ENCODE measurements at places on chromosomes 7 and 10.
A peak's percentile ranks its signal among the peaks of the same experiment; 100 is the strongest.

DNA sequence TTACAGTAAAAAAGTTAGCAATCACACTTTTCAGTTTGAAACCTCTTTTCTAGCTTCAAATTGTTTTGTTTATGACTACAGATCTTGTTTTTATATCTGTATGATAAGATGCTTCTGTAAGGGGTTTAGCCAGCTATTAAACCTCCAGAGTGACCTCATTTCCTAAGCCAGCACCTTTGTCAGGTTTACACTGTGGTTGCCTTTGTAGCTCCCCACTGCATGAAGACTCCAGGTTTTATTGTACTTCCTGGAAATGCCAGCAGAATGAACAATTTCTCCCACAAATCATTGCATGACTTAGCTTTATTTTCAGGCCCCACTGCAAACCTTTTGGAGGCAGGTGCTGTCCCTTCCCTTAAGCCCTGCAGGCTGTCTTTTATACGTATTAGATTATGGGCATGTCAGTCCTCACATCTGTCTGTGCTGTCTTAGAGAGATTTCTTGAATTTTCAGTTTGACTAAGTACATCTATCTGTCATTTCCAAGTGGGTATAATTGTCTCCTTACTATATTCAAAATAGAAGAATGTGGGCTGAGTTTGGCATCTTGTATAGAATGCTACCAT, 8.2 kb upstream of the AGR3 start:
- no peak for DNase-seq

- DNase-seq = no peak
These were observed 603.8 kb upstream of the LRRTM3 start for GRCh38 chr10:66321723-66322665.

- DNase-seq = no peak
These were observed 504.4 kb downstream of the GALNT17 start for GRCh38 chr7:71636329-71636728.

DNA sequence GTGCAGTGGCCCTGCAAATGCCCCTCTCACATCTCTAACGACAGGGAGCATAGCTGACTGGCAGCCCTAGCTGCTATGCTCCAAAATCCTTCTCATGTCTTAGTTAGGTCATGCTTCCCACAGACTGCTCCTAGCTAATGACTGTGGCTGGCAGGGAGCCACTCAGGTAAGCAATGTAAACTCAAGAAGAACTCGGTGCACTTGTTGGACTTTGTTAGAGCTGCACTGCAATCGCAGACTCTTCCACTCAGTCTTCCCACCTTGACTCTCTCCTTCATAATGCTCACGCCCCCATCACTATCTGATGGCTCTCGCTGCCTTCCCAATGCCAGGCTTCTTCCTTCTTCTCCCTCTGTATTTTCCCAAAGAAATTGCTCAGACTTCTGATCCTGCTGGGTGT, 24.0 kb downstream of the OR9A2 start:
- DNase-seq = no peak

DNA sequence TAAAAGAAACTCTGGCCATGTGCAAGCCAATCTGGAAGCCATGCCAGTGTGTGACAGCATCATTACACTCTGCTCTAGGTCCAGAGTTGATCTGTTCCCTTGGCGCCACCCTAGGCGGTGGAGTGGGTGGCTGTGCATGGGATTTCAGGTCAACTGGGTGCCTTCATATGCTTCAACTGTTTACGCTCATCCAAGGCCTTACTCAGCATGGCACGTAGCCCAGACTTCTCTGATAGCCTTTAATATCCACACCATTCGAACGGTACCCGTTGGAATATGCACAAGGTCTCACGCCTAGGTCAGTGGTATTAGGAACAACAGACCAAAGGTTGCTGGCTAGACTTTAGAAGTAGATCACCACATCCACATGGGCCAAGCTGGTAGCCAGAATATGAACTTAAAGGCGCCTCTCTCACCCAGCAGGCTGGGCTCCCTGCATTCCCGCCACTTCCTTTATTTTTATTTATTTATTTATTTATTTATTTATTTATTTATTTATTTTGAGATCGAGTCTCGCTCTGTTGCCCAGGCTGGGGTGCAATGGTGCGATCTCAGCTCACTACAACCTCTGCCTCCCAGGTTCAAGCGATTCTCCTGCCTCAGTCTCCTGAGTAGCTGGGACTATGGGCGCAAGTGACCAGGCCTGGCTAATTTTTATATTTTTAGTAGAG, 18.7 kb upstream of the ACHE start:
- DNase-seq = no peak

GRCh38 chr7:34038816-34039470, 133.6 kb downstream of the BMPER start:
- no peak for DNase-seq

GRCh38 chr10:77649333-77650331, 12.0 kb upstream of the KCNMA1 start:
- DNase-seq = no peak

DNA sequence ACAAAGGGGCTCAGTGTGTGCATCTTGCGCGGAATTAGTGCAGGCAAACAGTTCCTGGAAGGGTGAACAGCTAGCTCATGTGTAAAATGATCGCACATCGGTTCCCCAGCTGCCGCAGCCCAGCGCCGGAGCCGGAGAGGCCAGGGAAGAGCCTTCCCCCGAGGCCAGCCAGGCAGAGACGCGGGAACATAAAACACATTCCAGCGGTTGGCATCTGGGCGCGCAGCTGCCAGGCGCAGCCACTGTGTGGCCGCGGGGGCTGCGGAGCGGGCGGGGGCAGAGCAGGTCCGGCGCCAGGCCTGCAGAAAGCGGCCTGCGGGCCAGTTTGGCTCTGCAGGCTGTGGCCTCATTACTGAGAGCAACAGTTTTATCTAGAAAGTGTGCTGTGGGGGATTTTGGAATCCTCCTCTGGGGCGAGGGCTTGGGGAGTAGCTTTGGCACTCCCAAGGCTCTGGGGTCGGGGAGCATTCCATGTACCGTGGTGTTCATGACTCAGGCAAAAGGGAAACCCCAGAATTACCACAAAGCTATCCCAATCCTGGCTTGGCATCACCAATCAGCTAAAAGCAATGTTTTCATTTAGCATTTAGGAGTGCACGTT, 74.3 kb downstream of the SAMD9 start:
- DNase-seq = no peak

- no peak for DNase-seq
These were observed 39.5 kb upstream of the GJD4 start for GRCh38 chr10:35565602-35566081.

DNA sequence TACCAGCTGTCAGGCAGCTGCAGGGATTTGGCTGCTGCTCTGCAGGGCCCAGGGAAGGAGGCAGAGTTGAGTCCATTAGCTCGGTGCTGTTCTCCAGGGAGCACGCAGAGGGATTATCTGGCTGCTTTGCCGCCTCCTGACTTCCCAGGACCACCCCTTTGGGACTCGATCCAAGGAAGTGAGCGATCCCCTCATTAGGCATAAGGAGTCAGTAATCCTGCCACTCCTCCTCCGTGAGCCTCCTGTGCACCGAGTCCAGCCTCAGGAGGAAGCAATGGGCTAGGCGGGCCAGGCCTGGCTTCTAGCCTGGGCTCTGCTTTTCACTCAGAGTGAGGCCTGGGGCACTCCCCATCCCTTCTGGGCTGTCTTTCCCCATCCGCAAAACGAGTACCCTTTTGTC, 417.9 kb downstream of the RPS24 start:
- DNase-seq = no peak

GRCh38 chr7:91043924-91044645, 220.1 kb upstream of the FZD1 start:
- DNase-seq = no peak

GRCh38 chr7:83415840-83416239, 233.1 kb downstream of the SEMA3E start:
- no peak for DNase-seq

- DNase-seq = no peak
These were observed 123.6 kb downstream of the EXOC4 start for GRCh38 chr7:133376514-133376913.

DNA sequence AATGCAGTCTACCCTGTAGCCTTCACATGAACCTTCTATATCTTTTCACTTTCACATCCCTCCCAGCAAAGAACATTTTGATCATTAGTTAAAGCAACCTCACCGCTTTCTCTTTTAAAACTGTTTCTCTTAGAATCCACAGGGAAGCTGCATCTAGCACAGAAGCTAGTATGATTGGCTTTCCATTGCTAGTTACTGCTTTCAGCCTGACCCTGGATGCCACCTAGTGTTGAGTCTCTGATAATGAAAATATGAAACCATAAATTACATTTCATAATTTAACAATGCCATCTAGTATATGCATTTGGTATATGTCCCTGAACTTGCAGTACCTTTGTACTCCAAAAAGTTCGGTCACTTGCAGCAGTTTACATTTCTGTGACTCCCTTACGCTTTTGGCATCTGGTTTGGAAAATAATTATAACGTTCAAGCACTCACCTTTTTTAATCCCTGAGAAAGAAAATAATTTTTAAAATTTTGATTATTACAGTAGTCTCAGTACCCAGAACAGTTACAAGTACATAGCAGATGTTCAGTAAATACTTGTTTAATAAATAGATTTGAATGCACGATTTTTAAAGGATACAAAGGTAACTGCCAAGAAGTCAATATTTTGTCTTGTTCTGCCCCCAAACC, 22.7 kb downstream of the CISD1 start:
- DNase-seq = peak; percentile 17

DNA sequence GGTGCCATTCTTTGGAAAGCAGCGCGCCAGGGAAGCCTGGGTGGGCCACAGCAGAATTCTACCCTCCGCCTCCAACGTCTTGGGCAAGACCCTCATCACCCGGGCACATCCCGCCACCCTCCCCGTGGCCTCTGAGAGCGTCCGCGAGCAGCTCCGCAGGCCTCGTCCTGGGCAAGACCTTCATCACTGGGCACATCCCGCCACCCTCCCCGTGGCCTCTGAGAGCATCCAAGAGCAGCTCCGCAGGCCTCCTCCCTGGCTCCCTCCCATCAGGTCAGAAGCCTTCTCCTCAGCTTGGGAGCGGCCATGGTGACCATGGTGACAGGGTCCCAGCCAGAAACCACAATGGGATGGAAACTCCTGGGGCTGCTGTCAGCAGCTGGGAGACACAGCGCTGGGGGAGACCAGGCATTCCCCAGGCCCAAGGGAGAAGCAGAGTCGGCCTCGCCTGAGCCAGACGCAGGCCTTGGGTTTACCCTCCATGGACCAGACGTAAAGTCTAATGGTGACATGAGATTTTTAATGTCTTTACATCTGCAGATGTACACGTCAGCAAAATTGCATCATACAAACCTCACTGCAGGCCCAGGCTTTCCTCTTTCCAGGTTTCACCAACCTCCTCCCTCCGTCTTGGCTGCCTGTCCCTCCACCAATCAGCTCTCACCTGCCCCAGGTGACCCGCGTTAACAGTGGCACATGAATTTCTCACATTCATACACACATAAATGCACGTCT, 55.1 kb upstream of the PPP2R2D start:
- DNase-seq = no peak

DNA sequence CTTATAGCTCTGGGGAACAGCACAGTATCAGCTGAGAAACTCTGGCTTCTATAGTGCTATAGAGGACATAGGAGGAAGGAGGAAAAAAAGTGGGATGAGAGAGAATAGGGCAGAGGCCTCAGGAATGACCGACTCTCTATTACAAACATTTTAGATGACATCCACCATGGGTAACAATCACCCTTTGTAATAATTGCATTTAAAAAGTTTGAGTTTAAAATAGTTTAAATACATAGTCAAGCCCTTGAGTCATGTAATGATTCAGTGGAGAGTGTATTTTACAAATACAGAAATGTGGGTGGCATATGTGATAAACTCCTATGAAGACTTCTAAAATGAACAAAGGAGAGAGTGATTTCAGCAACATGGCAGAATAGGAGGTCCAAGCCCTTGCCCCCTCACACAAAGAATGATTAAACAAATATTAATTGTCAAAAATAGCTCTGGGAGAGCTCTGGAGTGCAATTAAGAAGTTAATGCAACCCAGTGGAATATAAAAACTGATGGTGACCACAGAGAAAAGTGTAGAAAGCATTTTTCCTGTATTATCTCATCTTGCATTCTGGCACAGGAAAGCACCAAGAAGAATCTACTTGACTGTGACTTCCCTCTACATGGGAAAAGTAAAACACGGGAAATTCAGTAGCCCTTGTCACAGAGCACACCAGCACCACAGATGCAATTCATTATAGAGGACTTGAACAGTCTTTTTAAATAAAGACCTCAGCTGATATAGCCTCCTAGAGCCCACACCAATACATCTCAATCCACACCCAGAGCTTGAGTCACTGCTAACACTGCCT, 569.0 kb upstream of the SORCS1 start:
- no peak for DNase-seq

DNA sequence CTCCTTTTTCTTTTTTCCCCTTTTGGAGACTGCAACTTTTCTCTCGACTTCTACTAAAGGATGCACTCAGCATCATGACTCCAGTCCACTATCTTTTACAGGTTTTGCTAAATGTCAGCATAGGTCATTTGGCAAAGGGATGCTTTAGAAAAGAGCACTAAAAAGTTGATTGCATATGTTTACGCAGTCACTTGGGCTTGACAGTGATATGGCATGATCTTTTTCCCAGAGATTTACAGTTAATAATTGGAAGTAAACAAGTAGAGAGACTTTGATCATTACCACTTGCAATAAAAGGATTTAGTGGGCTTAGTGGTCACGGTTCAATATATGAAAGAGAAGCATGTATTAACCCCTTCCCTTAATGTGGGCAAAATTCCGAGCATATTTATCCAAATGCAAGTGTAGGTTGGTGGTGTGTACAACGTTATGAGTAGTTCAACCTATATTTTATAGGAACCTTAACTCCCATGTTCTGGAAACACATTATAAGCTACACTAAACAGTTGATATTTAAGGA, 1.8 kb downstream of the BMI1 start:
- no peak for DNase-seq

GRCh38 chr10:46301721-46302479, 15.1 kb downstream of the ANTXRL start:
- no peak for DNase-seq

DNA sequence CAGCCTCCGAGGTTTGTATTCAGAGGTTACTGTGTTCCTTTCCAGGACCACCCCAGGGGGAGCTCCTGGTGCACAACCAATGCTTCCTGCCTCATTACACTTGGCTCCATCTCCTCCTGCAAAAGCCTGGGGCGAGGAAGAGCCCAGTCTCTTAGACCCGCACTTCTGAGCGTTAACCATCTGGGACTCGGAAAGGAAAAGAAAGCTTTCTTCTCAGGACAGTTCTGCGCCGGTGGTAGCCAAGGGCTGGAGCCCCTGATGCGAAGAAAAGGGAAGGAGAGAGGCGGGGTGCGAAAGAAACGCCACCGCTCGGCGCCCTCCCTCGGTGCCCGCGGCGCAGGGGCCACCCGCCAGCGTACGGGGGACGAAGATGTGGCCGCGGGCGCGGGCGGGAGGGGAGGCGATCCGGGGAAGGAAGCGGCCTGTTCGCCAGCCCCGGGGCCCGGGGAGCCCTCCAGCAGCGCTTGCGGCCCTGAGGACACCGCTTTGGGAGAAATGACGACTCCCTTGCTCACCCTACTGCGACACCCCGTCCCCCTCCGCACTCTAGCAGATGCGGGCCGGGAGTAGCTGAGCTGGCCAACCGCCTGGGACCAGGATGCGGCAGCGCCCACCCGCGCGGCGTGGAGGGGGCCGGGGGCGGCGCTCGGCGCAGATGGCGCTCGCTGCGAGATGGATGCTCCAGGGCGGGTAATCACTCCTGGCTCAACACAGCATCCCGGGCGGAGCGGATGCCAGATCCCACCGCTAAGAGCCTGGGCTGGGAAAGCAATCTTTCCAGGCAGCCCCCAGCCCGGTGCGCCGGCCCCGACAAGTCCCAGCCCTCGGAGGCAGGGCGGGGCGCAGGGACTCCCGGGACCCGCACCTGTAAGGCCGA, 1.3 kb downstream of the NRCAM start:
- DNase-seq = no peak
